ENCODE measurements at places on chromosomes 4 and X.

- DNase-seq: no peak
These were observed 56.2 kb downstream of the SPATA18 start for GRCh38 chr4:52107336-52107735.

DNA sequence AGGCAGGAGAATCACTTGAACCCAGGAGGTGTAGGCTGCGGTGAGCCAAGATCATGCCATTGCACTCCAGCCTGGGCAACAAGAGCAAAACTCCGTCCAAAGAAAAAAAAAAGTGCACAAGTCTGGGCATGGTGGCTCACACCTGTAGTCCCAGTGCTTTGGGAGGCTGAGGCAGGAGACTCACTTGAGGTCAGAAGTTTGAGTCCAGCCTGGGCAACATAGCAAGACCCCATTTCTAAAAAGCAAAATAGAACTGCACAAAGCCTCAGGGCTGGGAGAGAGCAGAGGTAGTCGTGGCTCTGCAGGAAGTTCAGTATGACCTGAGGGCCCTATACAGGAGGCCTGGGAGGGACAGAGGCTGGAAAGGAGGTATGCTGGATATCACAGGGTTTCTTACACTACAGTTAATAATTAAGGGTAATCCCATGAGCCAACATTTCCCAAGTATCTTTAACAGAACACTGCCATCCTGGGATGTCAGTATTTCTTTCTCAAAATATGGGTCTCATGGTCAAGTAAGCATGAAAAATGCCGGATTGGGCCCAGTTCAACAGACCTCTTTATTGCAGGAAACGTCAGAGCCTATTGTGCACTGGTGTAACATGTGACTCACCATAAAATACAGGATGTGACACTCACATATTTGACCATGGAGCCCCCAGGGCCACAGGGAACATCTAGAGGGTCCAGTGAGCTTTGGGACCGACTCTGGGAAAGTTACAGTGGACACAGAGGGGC, 37.8 kb downstream of the ACSL1 start:
- DNase-seq: no peak

DNA sequence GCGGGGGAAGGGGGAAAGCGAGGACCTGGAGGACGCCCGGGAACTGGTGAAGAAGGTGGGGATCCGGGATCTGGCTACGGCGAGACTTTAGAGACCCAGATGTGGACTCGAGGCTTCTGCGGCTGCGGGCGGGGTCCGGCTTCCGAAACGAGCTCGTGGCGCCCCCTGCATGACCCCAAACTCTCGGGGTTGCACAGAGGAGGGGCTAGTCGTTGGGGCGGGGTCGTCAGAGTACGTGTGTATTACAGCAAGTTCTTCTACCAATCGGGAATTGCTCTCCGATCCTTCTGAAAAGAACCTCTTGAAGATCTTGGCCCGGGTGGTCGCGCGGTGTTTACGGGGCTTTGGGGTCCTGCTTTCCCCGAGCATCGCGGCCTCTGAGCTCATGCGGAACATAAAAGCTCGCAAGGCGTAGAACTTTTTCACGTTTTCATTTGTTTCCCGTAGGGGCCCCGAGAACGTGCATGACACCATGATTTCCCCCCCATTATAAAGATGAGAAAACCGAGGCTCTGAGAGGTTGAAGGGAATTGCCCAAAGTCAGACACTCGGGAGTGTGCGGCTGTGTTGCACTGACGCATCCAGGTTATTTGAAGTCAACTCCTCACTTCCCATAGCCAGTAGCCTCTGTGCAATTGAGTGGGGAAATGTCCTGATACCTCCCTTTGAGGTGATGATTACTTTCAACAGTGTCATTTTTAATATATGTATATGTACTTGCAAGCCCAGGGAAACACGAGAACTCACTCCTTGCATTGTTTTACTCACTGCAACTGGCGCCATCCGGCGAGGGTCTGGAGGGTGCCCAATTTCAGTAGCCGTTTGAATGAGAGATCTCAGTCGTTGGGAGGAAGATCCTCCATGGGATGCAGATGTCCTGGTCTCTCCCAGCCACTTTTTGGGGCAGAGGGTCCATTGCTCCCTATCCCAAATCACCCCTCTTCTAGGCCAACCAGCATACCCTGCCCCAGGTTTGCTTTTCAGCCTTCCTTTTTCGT, at the start of gene BEND4:
BEND4 (minus strand) TSS at position 149 of the 998 bp plus-strand sequence. CDS start 512 bp downstream, outside the sequence.
- no peak for DNase-seq

GRCh38 chr4:2353222-2354107, 65.0 kb downstream of the ZFYVE28 start:
- DNase-seq: no peak

- peak; percentile 62 for DNase-seq
These were observed 173.6 kb upstream of the MED14 start for GRCh38 chrX:40908857-40909475.

Data from fibroblast of villous mesenchyme (primary cell).